ENCODE measurements at places on chromosomes 6 and 20.

- DNase-seq: no peak
Observed at GRCh38 chr20:4435225-4435624, 286.5 kb upstream of the PRND start.

- DNase-seq: no peak
Observed at GRCh38 chr20:22342410-22342809, 242.0 kb downstream of the FOXA2 start.

GRCh38 chr20:7758406-7758805 is 181.9 kb downstream of the HAO1 start:
- DNase-seq: no peak

- no peak for DNase-seq
Observed at GRCh38 chr20:16295534-16295933, 277.7 kb downstream of the KIF16B start.

DNA sequence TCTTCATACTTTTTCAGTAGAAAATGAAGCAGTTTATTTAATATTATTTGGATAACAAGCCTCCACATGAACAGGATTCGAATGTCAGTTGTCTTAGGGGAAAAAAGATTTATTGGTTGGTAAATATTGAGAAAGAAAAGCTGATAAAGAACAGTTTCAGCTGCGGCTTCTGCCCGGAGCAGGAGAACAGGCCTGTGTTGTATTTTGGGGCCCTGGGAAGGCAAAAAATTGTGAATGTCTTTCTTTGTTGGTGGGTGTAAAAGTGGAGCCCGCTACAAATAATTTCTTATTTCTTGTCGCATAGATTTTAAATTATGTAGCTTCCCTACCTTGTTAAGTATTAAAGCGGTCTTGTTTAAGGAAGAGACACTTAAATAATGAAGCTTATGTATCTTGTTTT is 90.5 kb upstream of the PAX1 start:
- no peak for DNase-seq

DNA sequence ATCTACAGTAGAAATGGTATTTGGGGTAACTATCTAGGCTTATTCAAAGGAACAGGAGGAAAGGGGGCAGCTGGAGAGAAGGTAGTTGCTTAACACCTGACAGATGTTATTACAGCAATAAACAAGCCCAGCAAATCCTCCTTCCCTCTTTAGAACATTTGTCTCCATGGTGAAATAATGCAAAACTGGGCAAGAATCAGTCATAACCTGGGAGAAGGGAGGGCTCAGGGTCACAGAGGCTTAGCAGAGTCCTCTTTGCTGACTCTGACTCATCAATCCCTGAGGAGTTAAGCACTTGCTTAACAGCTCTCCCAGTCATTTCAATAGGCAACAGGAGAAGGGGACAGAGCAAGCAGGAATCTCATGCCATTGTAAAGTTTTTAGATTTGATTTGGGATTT is 230.3 kb downstream of the IBTK start:
- no peak for DNase-seq

GRCh38 chr6:112041535-112041934 is 12.4 kb upstream of the CCN6 start:
- DNase-seq: no peak

- no peak for DNase-seq
Observed at GRCh38 chr6:31737991-31738979, 1.5 kb upstream of the MSH5 start.

DNA sequence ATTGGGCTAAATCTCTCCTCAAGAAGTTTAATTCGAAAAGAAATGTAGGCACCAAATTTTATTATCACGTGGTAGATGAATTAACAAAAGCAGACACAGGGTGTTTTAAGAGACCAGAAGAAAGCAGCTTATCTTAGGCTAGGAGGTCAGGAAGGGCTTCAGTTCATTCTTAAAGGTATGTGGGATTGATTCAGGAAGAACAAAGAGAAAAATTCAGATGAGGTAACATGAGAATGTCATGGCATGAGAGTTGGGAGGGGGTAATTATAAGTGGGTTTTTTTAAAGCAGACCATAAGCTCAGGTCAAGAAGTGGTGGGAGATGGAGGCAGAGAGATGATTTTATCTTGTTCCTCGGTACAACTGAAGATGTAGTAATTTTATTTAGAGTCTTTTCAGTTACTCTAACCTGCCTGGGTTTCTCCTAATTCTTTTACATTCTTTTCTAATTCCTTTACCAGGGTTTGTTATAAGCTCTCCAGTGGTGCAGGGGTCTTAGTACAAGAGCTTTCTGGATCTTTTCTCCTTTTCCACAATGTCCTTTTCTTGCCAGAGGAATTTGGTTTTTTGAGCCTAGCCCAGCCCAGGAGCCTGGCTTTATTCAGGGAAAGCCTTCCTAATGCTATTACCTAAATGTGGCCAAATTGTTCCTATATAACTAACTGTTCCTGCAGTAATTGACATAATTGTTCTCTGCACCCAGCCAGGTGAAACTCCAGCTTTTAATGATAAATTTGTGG is 474.1 kb upstream of the BTBD3 start:
- DNase-seq: no peak

DNA sequence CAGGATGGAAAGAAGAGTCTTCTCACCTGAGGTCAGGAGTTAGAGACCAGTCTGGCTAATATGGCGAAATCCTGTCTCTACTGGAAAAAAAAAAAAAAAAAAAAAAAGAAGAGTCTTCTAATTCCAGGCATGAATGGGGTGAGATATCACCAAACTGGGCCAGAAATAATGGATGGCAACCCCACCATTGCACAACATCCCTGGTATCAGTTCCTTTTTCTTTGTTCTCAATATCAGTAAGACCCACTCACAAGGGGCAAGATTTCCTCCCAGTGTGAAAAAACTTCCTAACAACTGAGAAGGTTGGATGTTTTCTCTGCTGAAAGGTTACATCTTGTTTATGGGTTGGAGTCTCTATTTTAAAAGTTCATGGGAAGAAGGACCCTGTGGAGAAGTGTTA is 23.6 kb upstream of the NR2E1 start:
- DNase-seq: no peak

- DNase-seq: no peak
Observed at GRCh38 chr6:21885532-21886114, 292.1 kb downstream of the SOX4 start.

- no peak for DNase-seq
Observed at GRCh38 chr20:1891263-1892118, 3.7 kb upstream of the SIRPA start.

Data from iPS DF 6.9 (cell line).